ENCODE measurements at places on chromosomes 3 and 15. TPM values are rescaled to one million over a fixed set of nuclear protein-coding genes. Genes with fewer than 3 reads are reported as not detected.

GRCh38 chr3:81195478-81195877 is 566.0 kb downstream of the GBE1 start:
- no peak for DNase-seq

DNA sequence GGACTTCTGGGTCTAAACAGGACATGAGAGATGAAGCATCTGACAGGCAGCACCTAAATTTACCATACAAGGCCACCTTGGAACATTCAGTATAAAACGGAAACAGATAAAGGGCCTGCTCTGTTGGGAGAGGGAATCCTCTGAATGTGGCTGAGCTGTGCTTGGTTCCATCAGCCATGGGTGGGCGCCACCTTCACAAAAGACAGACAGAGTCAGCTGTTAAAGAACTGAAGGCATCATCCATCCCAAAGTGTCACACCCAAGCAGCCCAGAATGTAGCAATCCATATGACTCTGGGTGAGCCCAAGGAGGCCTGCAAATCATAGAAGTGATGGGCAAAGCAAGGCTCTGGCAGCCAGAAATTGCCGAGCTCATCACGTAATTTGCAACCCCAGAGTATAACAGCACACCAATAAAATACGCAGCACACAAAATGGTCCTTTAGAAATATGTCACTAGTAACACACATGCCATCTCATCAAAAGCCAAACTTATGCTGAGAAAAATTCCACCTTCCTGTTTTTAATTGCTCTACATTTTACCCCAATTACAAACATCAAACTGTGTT is 24.8 kb upstream of the RBP1 start:
- DNase-seq = no peak

- DNase-seq = no peak
Measured at GRCh38 chr3:41932464-41932863, 29.4 kb downstream of the ULK4 start.

The OIP5 gene
- total RNA-seq = 3.1 TPM
